Renal pelvis (tissue), 12 donors: ENCODE measurements at places on chromosomes 5 and 9. TPM values are rescaled to one million over a fixed set of nuclear protein-coding genes. Genes with fewer than 3 reads are reported as not detected.

- no peak for DNase-seq
Observed at GRCh38 chr5:142883025-142883424, 112.8 kb downstream of the ARHGAP26 start.

DNA sequence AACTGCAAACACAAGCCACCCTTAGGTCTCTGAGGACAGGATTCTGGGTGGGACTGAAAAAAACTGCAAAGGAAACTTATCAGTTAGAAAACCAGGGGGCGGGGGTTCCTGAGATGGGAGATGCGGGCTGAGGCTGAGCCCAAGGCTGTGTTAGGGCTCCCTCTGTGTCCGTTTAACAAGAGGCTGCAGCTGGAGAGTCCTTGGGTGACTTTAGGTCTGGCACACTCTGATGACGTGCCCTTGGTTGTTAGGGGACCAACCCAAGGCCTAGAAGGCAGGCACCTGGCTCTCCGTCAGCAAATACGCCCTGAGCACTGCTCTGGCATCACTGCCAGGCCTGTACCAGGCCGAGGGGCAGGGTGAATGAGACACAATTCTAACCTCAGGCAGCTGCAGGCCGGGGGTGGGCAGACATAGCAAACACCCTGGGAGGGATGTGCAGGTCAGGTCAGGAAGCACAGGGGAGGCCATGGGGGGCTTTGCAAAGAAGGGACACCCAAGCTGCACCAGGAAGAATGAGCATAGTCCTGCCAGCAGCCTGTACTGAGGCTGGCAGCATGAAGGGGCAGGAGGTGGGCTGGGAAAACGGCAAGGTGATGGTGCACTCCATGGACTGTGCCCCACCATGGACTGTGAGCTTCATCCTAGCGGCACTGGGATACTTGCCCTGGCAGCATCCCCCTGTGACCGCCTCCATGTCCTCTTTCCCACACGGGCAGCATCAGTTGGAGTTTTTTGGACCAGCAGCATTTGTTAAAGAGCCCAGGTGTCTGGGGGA is 137.9 kb downstream of the GABBR2 start:
- no peak for DNase-seq

CCDC192 gene
- 1.1 TPM for polyA plus RNA-seq

AIF1L gene
- 490 TPM for polyA plus RNA-seq

PCDHB14 gene
- polyA plus RNA-seq: 10.1 TPM

- no peak for DNase-seq
Observed at GRCh38 chr5:29642601-29643000, 1550.9 kb upstream of the CDH6 start.

DNA sequence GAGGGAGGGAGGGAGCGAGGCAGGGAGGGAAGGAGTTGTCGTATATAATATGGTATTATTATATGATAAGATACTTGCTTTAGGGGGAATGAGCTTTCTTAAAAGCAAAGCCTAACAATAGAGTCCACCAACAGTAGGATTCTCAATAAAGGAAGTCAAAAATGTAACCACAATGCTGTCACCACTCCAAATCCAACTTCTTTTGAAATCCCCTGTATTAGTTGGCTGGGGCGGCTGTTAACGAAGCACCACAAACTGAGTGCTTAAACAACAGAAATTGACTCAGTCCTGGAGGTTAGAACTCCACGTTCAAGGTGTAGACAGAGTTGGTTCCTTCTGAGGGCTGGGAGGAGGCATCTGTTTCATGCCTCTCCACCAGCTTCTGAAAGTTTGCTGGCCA is 23.1 kb downstream of the GAS1 start:
- DNase-seq: no peak

GRCh38 chr5:33228149-33228548 is 212.6 kb upstream of the TARS1 start:
- no peak for DNase-seq

DNA sequence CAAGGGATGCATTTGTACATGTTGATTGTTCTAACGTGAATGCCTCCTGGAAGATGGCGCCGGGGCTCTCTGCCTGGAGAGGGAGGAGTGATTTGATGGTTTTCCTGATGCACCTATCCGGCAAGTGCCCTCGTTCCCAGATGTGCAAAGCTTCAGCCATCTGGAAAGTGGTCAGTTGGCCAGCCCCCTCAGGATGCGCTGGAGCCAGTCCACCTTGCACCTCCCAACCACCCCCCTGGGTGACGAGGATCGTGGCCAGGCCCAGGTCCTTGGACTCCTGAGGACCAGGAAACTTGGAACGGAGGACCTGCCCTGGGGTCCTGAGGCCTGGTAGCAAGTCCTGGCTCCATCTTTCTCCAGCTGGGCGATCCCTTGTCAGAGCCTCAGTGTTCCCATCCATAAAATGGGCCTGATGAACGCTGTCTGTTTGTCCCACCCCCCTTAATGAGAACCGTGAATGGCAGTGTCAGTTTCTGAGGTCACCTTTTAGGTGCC is 23.6 kb upstream of the RNU6ATAC start:
- no peak for DNase-seq

DNA sequence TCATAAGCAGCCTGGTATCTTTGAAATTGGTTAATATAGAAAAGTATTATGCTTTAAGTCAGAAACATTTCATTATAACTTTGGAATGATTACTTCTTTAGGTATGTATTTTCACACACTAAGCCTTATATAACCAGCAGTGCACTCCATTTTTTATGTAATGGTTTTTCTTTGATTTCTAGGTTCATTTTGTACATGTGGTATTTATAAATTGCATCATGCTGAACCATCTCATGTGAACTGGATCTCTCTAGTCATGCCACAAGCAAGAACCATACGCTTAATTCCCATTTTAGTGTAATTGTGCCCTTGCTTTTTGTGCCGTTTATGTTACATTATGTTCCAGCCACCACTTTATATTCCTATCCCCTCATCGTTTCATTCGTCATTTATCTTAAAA is 38.6 kb upstream of the SRP19 start:
- DNase-seq: no peak

DNA sequence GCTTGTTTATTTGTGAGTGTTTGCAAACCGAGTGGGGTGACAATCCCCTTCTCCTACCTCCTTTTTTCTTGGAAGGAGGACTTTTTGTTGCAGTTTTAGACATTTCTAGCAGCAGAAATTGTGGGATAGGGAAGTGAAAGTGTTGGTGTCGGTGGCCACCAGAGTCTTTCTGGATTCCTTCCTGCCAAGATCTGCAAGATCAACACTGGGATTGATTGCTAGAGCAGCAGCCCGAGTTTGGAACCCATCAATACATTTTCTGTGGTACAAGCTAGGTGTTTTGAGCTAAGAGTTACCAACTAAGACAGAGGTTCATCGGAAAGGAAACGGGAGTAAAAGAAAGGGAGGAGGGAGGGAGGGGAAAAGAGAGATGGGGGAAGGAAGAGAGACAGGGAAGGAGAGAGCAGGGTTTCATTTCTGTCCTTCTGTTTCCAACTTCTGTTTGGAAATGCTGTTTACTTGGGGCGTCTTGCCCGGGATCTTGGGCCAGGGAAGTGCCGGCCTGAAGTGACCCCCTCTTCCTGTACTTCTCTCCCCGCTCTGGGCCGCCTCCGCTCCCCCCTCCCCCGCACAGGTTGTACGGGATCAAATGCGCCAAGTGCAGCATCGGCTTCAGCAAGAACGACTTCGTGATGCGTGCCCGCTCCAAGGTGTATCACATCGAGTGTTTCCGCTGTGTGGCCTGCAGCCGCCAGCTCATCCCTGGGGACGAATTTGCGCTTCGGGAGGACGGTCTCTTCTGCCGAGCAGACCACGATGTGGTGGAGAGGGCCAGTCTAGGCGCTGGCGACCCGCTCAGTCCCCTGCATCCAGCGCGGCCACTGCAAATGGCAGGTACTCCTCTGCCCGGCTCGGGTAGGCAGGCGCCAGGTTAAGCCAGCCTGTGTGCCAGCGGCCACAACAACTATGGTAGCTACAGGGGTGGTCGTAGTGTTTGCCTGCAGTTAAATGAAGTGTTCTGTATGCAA is 4.0 kb downstream of the ISL1 start:
- no peak for DNase-seq

DNA sequence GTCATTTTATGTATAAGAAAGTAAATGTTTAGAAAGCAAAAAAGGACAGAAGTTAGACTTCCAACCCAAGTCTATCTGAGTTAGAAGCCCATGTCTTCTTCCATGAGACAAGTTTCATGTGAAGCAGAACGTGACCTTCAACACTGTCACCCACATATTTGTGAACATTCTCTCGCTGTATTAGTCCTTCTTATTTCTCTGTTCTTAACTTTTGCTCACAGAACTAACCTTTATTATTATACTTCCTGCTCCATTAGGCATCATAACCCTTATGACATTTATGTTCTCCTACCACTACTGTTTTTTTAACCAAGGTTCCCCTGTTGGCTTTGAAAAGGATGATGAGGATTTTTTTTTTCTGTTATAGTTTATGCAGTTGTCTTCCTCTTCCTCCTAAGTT is 238.8 kb downstream of the ZNF608 start:
- DNase-seq: no peak

CAMK4 gene
- 5.6 TPM for polyA plus RNA-seq

GRCh38 chr5:167899490-167900070 is 391.9 kb upstream of the WWC1 start:
- DNase-seq: no peak

DNA sequence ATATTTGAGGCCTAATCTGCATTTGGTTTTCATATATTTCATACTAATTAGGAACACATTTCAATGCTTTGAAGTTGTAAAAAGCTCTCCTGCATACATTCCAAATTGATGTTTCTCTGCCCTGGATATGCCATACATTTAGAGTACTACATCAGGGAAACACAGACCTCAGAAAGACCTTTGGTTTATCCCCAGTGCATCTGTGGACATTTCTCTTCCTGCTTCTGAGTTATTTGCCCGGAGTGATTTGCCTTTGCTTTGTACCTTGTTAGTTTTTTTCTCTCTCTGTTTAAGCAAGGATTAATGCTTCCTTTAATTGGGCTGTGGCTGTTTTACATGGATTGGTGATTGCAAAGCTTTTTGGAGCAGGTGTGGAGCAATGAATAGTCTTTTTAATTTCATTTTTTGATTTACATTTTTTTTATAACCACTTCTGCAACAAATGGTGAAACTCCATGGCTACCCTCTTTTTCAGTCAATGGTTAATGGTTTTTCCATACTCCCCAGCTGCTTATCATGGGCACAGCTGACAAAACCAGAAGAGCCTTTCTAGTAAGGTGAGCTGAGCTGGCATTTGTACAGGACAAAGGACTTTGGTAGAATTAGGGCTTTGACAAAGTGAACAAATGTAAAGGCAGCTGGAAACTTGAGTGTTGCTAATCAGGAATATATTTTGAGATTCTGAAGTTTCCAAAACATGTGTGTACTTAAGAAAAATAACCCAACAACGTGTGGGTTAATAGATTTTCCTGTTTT is 54.2 kb downstream of the ZSWIM6 start:
- no peak for DNase-seq

GRCh38 chr9:90065851-90066250 is 461.0 kb downstream of the GADD45G start:
- no peak for DNase-seq

DNA sequence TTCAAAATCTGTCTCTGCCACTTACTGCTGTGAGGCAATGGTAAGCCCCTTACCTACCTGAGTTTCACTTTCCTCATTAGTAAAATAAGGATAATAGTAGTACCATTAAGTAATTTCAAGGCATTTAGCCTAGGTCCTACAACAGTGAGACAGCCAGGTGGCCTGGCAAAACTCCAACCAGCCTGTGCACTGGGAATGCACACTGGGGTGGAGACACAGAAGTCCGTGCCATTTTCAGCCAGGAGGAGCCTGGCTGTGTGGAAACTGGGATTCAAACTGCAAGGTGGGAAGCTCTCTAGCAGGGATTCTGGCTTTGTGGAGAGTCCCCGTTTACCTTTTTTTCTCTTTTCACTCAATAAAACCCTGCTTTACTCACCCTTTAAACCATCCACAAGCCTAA is 630.4 kb downstream of the PRELID2 start:
- no peak for DNase-seq

F2RL2 gene
- 1.4 TPM for polyA plus RNA-seq

GPR151 gene
- polyA plus RNA-seq: not detected

FCN1 gene
- 3.6 TPM for polyA plus RNA-seq

DNA sequence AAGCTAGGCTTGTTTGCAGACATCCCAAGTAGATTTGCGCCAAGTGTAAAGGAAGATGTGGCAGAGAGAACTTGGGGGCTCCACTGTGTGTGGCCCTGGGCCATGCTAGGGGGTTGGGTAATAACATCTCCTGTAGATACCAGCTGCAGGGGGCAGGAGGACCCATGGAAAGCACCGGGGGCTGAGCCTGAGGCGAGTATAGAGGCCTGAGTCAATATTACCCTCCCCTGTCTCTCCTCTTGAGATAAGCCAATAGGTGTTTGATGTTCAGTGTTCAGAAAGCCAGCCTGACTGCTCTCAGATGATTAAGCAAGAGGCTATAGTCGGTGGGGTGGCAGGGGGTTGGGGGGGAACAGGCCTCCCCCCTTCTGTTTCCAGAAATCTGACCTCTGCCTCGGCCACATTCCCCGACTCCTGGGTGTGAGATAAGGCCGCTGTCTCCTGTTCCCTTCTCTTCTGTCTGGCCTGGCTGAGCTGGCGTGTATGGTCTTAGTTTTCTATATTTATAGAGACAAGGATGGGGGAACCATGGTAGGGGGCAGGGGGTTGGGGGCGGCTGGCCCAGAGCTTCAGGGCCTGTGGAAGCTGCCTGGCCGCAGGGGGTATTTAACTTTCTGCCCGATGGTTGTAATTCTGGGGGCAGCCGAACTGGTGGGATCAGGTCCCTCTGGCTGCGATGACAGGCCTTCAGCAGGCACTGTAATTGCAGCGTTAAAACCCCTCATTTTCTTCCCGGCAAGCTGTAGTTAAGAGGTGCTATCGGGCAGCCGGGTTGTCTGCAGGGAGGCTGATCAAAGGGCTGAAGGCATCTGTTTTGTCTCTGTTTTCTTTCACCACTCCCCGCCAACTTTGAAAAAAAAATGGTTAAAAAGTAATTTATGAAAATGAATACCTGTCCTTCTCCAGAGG is 292.0 kb downstream of the NSG2 start:
- no peak for DNase-seq

DNA sequence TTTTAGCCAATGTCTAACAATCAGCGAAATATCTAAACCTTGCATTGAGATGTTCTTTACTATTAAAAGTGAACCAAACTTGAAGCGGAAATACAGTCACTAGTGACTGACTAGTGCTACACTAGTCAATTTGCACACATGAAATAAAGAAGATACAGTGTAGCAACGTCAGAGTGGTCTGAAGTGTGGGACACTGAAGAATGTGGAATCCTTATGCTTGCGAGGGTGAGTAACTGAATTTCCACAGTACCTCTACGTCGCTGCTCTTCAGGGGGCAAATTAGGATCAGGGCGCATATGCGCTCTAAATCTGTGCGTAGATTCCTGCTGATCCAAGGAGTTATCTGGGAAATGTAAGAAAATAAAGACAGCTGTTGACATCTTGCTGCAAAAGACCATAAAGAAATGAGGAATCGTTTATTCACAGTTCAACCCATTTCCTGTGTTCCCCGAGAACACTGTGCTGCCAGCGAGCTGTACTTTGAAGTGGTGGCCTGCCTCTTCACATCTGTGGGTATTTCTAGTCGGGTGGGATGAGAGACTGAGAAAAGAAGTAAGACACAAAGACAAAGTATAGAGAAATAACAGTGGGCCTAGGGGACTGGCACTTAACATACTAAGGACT is 39.8 kb upstream of the FLT4 start:
- no peak for DNase-seq
